ENCODE measurements at places on chromosomes 11 and 22. TPM values are rescaled to one million over a fixed set of nuclear protein-coding genes. Genes with fewer than 3 reads are reported as not detected.

Gene ACR
- not detected for total RNA-seq

- DNase-seq, result no peak
Measured at GRCh38 chr11:92888696-92889095, 80.8 kb upstream of the MTNR1B start.

DNA sequence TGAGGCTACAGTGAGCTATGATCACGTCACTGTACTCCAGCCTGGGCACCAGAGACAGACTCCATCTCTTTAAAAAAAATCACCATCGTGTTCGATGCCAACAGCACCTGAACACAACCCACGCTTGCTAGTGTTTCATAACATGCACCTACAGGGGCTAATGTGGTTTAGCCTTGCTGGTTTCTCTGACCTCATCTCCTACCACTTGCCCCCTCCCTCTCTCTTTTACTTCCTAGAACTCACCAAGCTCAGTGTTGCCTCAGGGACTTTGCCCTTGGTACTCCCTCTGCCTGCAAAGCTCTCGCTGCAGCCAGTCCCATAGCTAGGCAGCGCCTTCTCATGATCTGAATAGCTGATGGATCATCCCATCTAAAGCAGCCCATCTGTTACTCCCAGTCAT lies 99.8 kb downstream of the FBXO7 start:
- DNase-seq, result no peak

- no peak for DNase-seq
Measured at GRCh38 chr11:69278091-69278867, 15.7 kb upstream of the MYEOV start.

Gene OR52N4
- 0.48 TPM for total RNA-seq

All from CD8-positive, alpha-beta memory T cell (primary cell).